ENCODE measurements at places on chromosomes 5 and 9.

GRCh38 chr9:110738982-110739381, 70.4 kb downstream of the MUSK start:
- DNase-seq: no peak

GRCh38 chr5:119332978-119333401, 22.8 kb upstream of the TNFAIP8 start:
- DNase-seq: no peak

- no peak for DNase-seq
These were observed 15.6 kb upstream of the PTBP3 start for GRCh38 chr9:112349008-112349333.

GRCh38 chr9:88781628-88782391, 209.5 kb upstream of the S1PR3 start:
- DNase-seq: no peak

DNA sequence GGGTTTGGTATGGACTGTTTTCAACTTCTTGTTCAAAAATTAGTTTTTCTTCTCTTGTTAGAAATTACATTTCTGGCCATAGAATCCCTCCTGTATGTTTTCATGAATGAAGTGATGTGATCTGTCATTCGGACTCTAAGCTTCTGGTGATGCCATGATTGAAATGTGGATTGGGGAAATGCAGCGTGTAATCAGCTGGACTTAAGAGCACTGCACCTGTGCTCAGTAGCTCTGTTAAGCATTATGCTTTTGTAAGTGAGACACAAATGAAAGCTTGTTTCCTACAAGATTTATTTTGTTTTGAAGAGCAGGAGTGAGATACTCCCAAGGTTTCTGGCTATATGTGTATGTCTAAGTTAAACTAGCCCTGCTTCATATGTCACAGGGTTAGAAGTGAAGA, 24.0 kb upstream of the FAM120AOS start:
- DNase-seq: no peak

- DNase-seq: no peak
These were observed 98.0 kb downstream of the MACIR start for GRCh38 chr5:103356350-103357091.

DNA sequence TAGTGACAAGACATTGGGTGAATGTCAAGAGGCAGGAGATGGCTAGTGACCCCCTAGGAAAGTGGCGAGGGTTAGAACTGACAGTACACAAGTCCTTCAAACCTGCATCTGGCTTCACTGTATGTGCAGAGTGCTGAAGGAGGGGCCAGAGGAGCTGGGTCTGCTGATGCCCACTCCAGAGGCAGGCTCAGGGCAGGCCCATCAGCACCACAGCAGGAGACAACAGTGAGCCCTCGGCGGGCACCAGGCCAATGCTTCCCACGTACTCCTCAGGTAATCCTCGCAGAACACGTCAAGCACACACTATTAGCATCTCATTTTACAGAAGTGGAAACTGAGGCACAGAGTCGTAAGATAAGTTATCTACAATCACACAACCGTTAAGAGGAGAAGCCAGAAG, 76.1 kb upstream of the SH3PXD2B start:
- no peak for DNase-seq

GRCh38 chr9:115262477-115262876, 144.5 kb upstream of the TNC start:
- DNase-seq: peak; percentile 99

GRCh38 chr5:74179179-74179578, 461.3 kb downstream of the ENC1 start:
- DNase-seq: no peak

- DNase-seq: peak; percentile 77
These were observed 19.9 kb downstream of the NOTCH1 start for GRCh38 chr9:136525841-136526499.

DNA sequence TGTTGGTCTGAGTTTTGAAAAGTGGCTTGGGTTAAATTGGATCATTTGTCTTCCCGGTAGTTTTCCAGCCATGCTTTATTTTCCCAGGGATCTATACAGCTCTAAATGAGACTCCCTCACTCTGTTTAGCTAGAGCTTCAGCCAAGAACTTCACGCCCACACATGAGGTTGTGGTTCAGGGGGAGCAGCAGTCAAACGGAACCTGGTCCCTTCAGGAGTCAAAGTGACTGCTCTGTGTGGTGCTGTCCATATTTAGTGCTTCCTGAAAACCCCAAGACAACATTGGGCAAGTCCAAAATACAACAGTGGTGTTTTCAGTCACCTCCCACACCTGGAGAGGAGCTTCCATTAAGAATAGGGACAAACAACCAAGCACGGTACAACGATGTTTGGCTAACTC, 90.5 kb downstream of the ANKH start:
- no peak for DNase-seq

DNA sequence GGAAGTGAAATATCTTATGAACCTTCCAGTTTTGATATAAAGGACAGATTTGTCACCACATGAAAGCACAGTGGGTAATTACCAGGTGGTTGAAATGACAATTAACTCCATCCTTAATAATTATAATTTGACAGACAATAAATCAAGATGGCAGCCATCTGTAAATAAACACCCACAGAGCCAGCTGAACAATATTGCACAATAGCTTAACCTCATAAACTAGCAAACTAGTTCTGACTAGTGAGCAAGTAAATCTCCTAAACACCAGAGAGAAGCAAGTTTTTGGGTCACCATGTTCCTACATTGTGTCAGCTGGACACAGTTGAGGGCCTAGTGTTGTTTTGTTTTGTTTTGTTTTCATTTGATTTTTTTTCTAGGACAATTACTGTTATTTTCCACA, 577.4 kb downstream of the ACTL7B start:
- DNase-seq: no peak

DNA sequence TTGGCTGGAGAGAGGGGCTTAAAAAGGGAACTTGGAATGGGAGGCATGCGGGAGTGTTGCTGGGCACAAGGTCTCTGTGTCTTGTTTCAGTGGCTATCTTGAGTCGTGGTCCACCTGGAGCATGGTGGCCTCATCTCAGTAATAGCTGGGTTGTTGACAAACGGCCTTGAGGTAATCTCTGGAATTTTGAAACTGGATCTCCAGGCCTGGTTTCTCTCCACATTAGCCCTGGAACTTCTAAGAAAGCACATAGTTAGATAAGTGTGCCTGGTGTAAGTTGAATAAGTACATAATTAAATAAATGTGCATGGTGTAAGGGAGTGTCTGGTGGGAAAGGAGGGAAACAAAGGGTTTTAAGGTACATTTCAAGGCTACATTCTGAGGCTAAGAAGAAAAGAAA, 62.2 kb downstream of the INIP start:
- DNase-seq: no peak

GRCh38 chr5:1317921-1318565, 23.2 kb upstream of the TERT start:
- no peak for DNase-seq

DNA sequence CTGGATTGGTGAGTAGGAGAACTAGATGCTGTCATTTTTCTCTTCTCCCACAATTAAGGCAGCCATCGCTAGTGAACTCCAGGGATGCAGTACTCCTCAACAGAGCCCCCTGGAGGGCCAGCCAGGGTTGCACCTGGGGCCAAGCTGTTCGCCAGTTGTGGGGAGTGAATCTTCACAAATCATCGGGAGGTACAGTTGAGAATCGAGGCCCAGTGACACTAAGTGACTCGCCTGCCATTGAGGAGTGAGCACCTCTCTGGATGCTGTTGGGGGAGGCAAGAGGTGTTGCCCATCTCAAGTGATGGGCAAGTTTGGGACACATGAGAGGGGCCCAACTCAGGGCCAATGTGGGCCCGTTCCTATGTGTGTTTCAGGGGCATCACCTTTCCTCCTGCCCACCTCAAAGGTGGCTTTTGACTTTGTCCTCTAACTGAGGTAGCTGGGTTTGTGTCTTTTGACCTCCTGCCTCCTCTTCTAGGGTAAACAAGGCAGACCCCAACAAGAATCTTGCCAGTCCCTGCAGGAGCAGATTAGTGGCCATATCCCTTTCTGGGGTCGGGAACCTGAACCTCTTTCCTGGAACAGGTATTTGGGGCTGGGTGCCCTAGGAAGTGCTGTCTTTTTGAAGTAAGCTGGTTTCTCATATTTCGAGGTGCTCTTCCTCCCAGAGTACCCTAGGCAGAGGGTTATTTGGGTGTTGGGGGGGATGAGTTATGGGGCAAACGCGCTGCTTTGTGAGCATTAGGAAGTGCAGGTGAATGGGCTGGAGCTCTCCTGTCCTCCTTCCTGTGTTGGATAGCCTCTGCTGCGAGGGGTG, 181.2 kb downstream of the MACROH2A1 start:
- no peak for DNase-seq

DNA sequence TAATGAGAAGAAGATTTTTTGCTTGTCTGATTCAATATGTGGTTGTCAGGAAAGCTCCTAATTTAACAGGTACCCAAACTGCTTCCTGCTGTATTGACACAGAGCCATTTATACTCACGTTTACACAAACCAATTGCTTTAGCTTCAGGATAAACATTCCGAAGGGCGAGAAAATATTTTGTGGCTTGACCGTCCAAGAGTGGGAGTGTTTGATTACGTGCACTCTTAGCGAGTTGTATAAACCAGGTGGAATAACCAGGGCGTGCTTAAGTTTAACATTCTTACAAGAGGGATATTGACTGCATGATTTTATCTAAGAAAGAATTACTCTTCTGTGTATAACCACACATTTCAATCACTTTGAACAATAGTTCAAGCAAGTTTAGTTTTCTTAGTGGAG, 278.7 kb upstream of the TYRP1 start:
- DNase-seq: no peak

DNA sequence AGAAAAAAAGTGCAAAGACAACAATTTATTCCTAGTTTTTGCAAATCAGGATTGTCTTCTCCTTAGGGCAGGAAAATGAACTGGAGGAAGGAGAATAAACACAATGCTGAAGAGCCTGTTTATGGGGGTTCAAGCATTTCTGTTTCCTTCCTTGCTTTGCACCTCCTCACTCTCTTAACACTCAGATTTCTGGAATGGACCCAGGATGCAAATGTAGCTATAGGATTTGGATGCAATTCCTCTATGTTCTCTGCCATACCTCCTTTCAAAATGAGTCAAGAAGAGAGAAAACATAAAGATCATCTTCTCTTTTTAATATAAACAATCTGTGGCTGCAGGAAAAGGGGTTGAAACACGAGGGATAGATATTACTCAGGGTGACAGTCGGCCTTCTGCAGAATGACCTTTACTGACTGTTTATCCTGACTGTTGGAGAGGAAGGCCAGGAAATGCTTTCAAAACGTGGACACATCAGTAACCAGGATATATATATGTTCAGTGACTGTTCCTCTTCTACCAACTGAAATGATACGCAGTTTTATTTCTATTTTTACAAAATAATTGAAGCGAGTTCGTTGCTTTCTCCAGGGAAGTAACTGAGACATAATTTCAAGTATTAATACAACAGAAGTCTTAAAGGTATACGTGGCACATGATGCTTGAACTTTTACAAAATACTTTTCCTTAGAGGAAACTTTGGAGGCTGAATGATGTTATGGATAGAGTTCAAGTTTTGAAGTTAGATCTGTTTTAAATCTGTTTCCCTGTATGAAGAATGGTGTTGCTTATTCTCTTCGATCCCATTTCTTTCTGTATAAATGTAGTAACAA, 44.4 kb downstream of the ACTBL2 start:
- no peak for DNase-seq

- DNase-seq: no peak
These were observed 2.7 kb upstream of the LEAP2 start for GRCh38 chr5:132870801-132871200.

DNA sequence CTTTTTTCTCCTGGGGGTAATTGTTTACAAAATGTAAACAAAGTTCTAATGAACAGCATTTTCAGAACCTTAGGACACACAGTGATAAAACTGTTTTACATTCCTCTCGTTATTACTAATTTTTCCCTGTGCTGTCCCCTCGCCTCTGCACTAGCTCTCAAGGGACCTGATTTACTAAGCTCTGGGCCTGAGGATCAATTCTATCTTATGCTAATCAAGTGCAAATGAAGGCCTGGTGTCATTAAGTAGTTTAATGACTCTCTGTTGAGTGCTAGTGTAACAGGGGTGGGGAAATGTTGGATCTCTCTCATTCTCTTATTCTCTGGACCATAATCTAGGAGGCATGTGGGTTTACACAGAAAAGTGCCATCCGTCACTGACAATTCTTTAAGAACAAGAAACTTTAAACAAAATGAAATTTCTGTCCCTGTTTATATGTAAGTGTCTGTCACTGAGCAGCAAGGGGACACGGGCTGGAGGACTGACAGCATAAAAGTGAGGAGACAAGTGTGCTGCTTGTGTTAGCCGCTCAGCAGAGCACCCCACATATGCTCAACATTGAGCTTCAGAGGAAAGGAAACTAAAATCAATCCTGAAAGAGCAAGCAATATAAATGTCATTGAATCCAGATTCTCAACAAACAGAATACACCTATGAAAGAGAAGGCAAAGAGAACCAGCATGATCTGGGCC, 115.4 kb downstream of the WDR41 start:
- DNase-seq: no peak

DNA sequence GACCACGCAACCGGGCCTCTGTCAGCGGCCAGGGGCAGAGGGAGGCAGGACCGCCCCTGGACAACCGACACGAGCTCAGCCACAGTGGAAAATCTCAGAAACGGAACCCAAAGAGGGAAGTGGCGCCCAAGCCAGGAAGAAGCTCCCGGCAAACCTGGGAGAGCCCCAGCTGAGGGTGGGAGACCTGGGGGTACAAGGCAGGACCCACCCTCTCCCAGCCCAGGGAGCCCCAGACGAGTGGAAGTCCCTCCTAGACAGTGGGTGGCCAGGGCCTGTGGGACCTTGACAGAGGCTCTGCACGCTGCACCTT, 3.0 kb downstream of the SLC12A7 start:
- no peak for DNase-seq

- no peak for DNase-seq
These were observed 251.4 kb upstream of the MSX2 start for GRCh38 chr5:174472956-174473355.
